T-helper 1 cell (primary cell): ENCODE measurements at places on chromosomes 12 and 14.

DNA sequence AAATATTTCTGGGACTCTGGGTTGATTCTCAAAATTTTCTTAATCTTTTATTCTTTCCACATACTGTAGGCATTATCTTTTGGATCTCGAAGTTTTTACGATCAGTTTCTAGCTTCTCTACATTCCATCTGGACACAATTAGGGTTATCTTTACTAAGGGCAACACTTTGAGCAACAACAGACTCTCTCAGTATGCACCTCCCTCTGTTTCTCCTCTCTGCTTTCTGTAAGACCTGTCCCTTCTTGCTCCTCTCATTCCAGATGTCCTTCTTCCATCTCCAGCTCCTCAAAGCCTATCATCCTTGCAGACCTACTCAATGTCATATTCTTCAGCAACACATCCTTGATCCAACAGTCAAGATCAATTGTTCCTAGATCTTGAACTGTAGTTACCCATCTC is 457.0 kb downstream of the SLC6A15 start:
- DNase-seq = no peak

GRCh38 chr14:23366426-23366921 is 1.5 kb upstream of the EFS start:
- DNase-seq = no peak

GRCh38 chr12:59650588-59651228 is 54.9 kb downstream of the SLC16A7 start:
- no peak for DNase-seq

- no peak for DNase-seq
These were observed 1136.7 kb downstream of the TMEM121 start for GRCh38 chr14:106662936-106663550.

DNA sequence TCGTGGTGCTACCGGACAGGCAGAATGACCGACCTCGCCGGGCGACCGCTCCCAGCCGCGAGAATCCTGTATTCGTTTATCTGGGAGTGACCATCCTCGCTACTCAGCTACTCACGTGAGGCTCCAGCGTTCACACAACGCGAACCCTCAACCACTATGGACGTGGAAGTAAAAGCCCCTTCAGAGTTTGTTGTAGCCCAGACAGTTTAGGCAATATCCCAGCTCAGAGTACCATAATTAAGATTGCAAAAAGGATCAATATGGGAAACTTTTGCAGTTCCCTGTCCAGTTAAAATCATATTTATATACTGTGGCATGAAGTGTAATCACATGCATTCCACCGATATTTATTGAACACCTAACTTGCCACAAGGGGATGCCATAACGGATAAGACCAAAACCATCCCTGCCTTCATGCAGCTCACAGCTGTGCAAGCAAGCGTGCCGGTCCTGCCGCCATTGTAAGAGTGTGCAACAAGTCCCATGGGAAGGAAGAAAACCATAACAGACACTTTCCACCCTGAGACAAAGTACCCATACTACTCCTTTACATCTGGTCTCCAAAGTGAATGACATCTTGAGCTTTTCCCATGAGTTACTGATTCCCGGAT is 938 bp upstream of the MAX start:
- DNase-seq = no peak

DNA sequence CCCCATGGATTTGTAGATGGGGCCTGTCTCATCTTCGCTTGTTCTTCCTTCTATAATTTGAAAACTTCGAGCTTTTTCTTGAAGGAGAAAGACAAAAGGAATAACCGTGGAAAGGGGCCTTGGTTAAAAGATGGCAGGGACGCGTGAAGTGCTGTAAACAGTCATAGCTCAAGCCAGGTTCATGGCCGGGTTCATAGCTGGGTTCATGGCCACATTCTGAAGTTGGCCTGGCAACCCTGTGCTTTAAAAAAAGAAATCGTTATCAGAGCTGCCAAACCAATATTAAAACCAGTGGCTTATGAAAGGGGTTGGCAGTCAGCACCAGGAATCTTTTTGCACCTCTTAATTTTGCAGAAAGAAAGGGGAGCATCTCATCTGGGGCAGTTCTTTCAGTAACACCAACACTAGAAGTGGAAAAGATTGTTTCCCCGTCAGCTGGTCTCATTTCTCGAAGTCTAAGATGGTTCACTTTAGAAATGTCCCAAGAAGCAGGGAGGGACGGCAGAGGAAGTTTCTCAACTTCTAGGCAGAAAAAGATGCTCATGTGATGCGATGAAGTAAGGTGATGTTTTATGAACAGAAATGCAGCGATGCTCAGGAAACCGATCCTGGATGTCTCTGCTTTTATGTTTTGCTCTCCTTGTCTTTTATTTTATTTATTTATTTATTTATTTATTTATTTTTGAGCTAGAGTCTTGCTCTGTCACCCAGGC is 193.1 kb upstream of the TBX3 start:
- DNase-seq = no peak

DNA sequence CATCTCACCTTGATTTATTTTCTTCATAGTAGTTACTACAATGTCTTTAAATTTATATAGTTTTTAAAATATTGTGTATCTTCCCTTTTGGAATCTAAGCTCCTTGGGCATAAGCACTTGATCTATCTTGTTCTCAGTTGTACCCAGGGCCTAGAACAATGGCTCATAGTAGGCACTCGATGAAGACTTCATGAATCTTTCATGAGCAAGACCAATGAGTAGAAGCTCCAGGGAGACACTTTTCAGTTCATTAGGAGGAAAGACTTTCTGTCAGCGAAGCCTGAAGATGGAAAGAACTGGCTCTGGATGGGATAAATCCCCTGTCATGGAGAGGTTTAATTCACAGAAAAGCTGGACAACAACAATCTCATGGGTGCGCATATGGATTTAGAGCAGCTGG is 140.2 kb upstream of the CRY1 start:
- DNase-seq = no peak

DNA sequence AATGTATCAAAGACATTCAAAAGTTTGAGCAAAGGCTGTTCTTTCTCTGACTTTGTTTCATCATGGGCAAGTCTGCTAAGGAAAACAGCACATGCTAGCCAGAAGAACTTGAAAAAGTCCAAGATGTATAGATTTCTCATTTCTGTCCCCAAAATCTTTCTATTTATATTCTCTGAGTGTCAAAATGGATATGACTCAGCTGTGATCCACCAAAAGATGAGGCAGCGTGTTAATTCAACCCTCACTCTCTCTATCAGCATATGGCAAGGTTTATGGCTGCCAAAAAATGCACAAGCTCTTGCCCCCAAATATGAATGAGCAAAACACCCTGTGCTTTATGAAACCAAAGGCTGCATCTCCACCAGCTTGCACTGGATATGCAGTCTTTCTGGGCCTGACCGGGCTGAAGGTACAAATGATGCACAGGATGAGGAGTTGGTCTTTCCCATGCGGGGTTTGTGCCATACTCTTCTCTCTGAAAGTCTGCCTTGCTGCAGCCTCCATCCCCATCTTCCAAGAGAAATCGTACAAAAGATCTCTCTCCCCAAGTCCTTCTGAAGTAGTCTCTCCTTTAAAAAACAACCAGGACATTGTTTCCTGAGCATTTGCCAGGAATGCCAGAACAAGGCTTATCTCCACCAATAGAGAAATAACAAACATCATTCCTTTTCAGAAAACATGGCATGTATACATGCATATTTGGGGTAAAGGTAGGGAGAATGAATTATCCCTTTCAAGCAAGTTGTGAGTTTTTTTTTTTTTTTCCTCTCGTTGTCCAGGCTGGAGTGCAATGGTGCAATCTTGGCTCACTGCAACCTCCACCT is 203.4 kb downstream of the TMX1 start:
- DNase-seq = no peak
